ENCODE measurements at places on chromosomes 6 and 20.

- no peak for DNase-seq
Measured at GRCh38 chr20:44747166-44748004, 1.7 kb downstream of the KCNK15 start.

GRCh38 chr6:136077834-136078576 lies 172.1 kb downstream of the MTFR2 start:
- DNase-seq, result no peak

DNA sequence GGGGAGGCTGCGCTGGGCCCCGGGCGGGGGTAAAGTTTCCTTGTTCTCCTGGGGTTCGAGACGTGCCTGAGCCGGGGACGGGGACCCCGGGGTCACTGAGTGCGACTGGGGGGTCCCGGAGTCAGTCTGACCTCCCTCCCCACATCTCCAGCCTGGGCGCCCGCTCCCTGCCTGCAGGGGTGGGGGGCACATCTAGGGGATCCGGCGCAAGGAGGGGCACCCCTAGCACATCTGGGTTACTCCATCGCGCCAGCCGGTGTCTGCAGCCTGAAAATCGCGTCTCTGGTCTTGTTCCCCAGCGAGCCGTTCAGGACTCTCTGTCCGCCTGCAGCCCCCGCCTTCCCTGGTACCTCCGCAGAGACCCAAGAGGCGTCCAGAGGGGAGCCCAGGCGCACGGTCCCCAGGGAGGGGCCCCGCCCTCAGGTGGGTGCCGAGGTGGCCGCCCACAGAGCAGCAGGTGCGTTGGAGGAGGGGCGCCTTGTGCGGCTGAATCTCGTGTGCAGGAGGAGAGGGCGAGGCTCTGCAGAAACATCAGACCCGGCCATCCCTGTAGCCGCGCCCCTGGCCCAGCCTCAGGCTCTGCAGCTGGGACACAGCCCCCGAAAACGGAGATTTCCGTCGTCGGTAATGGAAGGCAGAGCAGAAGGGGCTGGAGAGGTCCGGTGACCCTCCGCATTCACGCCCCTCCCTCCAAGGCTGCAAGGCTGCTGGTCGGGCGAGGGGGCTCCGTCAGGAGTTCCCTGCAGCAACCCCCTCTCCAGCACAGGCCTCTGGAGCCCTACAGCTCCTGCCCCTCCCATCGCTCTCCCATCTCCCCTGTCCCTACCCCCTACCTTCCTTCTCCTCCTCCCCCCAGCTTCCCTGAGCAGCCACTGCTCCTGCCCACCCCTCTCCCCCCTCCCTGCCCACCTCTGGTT lies 628 bp upstream of the CHRNA4 start:
- no peak for DNase-seq

- no peak for DNase-seq
Measured at GRCh38 chr6:154591234-154591633, 80.7 kb upstream of the CNKSR3 start.

GRCh38 chr20:5033566-5033965 lies 32.3 kb upstream of the SLC23A2 start:
- no peak for DNase-seq

DNA sequence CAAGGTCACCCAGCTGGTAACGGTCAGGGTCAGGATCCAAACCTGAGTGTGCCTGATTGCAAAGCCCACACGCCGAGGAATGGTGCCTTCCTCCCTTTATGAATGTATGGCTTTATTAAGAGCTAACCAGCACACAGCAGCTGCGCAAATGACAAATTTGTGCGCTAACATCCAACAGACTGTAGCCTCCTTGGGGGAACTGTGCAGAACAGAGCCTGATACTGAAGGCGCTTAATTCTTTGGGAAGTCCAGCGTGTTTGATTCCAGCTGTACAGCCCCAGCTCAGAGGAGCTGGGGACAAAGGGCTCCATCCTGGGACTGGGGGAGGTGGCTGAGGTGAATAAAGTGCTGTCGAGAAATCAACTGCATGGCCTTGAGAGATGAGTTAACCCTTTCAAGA lies 75.7 kb upstream of the JARID2 start:
- DNase-seq, result no peak

DNA sequence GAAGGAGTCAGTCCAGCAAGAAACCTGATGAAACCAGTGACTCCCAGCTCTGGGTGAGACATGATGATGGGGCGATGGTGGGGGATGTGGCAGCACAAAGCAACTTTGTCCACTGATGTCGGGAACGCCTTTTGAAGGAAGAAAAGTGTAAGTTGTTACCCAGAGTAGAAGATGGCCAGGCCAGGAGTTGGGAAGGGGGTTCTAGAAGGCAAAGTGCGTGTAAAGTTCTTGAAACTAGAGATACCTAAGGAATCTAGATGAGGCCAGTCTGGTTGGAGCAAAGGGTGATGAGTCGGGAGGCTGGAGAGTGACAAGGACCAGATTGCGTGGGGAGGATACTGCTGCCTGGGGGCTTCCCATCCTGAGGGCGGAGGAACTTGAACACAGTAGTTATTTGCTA lies 117.0 kb downstream of the PHACTR3 start:
- no peak for DNase-seq

GRCh38 chr6:52365866-52366540 lies 4.1 kb downstream of the PAQR8 start:
- no peak for DNase-seq

DNA sequence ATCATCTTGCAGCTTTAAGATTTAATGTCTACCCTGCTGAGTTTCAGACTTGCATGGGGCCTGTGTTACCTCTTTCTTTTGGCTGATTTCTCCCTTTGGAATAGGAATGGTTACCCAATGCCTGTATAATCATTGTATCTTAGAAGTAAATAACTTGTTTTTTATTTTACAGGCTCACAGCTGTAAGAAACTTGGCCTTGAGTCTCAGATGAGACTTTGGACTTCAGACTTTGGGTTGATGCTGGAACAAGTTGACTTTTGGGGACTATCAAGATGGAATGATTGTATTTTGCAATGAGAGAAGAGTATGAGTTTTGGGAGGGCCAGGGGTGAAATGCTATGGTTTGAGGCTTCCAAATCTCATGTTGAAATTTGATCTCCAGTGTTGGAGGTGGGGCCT lies 34.9 kb upstream of the CAP2 start:
- DNase-seq, result no peak

- DNase-seq, result no peak
Measured at GRCh38 chr6:21228411-21228810, 365.1 kb upstream of the SOX4 start.

DNA sequence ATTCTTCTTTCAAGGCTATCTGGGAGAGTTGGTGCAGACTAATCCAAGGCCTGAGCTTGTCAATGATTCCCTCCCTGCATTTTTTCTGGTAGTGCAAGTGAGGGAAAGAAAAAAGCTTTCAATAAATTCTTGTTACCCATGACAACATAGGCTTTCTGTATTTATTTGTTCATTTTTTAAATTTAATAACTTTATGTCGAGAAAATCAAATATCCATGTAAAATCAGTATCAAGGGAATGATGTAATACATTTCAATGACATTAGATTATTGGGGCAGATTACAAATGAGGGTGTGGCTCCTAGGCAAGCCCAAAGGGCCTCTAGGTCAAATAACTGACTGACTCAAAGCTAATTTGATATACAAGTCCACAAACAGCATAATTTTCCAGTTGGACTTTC lies 104.0 kb downstream of the GJA1 start:
- no peak for DNase-seq

- no peak for DNase-seq
Measured at GRCh38 chr6:106272287-106272686, 53.3 kb downstream of the ATG5 start.

- DNase-seq, result no peak
Measured at GRCh38 chr6:81942067-81942370, 189.5 kb upstream of the TENT5A start.

DNA sequence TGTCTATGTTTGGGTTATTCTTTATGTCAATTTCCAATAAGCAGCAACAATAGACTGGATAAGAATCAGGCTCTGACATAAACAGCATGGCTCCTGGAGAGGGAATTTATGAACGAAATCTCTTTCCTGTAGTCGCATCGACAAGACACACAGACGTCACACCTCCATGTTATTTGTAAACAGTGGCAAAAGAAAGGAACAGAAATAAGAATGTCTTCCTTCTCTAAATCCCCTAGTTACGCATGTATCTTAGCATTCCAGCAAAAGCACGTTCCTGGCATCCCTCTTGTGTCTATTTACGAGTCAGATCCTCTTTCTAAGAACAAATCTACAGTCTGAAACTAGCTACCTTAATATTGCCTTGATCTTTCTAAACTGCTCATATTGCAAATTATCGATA lies 559.1 kb upstream of the JAG1 start:
- DNase-seq, result no peak

GRCh38 chr20:20606050-20606449 lies 106.4 kb downstream of the RALGAPA2 start:
- DNase-seq, result no peak

DNA sequence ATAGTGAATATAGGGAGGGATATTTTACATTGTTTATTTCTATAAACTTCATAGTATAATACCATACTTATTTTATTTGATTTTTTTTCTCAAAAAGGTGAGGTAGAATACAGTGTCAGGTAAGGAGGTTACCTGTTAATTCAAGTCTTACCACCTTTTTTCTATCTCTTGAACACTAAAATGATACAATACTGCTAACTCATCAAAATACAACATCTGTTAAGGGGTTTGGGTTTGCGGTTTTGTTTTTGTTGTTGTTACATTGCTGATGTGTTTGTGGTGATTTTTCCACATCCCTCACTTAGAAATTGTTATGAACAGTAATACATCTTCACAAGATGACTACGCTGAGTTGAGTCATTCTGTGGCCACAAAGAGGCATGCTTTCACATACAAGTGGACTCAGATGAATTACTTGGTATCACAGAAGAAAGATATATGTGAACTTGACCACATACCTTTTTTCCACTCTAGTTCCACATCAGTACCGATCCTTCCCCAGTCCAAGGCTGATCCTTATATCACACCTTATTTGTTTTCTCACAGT lies 139.4 kb upstream of the ID4 start:
- no peak for DNase-seq

All from esophagus squamous epithelium (tissue), 5 donors.